Hematopoietic multipotent progenitor cell treated with erythropoietin and hydrocortisone succinate and interleukin-3 and kit ligand, for 17 days (in vitro differentiated cells): ENCODE measurements at places on chromosomes 6 and 20.

GRCh38 chr6:16243055-16243454, 4.7 kb downstream of the GMPR start:
- no peak for DNase-seq

DNA sequence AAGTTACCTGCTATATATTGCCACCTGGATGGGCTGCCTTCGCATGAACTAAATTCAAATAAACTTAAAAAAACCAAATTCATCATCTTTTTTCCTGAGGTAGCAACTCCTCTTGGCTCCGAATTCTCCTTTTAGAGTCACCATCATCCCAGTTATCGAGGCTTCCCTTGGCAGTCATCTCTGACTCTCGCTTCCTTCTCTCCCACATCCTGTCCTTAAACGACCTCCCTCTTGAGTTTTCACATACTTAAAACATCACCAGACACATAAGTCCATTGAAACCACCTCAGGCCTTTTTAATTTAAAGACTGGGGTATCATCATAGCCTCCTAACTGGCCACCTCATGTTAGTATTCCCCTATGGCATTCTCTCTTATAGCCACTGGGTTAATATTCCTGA, 296.1 kb upstream of the FLRT3 start:
- DNase-seq: no peak

- DNase-seq: no peak
Measured at GRCh38 chr20:59235226-59235625, 65.2 kb upstream of the EDN3 start.

DNA sequence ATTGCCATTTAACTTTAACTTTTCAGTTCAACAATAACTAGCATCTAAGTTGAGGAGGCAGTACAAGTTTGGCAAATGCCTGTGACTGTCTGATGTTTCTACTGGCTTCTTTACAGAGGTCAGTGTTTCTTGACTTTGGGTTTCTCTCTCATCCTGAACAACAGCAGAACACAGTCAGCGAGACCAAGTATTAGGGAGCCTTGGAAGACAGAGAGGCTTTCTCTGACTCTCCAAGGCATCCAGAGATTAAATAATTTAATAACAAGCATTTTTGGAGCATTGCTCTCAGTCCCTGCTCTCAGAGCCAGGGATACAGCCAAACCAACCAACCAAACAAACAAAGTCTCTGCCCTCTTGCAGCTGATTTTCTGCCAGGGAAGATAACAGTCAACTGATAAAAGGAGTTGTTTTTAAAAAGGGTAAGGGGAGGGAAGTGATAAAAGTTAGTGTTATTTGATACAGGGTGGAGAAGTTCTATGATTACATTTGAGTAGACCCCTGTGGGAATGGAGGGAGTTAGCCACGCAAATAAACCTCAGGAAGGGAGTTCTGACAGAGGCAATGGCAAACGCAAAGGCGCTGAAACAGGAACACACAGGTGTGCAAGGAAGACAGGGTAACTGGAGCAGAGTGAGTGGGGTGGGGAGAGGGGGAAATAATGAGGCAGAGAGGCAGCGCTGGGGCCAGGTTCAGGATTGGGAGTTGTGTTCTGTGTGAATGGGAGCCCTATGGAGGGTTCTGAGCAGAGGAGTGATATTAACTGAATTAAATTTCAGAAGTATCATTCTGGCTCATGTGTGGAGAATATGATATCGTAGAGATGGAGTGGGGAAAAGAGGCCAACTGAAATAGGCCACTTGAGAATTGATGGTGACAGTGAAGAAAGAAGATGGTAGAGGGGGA, 55.2 kb downstream of the SEL1L2 start:
- DNase-seq: no peak

DNA sequence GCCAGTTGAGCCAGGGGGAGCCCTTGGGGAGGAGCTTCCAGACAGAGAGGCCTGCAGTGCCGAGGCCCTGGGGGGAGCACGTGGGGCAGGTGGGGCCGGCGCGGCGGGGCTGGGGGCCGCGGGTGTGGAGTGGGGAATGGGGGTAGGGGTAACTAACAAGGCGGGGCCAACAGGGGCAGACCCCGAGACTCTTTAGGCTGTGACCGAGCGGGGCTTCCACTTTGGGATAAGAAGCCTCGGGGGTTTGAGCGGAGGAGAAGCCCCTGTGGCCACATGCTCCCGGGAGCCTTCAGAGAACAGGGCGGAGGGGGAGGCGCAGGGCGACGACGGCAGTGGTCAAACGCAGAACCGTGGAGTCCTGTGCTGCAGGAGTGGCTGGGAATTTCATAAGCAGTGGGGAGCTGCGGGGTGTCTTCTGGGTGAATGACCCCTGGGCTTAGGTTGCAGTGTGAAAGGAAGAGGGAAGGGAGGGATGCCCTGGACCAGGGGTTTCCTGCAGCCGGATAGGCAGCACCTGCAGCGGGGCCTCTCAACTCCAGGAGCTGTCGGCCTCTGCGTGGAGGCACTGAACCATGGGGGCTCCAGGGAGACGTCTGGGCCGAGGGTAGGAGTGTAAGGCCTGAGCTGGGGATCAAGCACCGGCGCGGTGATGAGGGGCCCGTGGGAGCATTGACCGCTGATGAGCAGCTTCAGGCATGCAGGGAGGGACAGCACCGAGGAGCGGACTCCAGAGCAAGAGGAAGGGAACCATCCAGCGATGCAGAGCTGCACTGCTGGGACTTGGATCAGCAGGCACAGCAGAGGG, 121.0 kb downstream of the SYNDIG1 start:
- no peak for DNase-seq

- no peak for DNase-seq
Measured at GRCh38 chr6:119602215-119603178, 252.9 kb upstream of the MAN1A1 start.

DNA sequence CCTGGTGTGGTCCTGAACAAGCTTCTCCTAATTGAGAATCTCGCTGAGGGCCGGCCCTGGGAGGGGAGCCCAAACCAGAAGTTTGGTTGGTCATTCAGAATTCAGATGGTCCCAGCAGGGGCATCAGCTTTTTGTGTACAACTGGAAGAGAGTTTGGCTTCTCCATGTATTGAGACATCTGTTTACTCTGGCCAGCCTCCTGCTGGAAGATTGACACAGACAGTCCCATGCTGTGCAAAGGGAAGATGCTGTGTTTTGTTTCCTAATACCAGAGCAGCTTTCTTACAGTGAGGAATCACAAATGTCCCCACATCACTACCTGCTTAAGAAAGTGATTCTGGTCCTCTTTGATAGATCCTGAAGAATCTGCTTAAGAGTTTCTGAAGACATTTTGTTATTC, 97.8 kb downstream of the PLEKHG1 start:
- no peak for DNase-seq

DNA sequence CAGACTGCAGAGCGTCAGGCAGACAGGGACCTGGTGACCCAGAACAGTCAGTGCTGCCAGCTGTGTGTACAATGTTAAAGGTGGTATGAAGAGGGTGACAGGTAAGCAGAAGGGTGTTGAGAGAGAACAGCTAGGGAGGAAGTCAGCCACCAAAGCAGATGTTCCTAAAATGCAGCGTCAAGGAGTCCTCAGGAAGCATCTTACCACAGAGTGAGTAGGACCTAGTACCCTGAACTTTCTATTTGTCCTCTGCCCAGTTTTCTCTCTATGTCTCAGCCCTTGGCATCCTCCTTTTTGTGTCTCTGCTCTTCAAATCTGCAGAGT, 14.2 kb downstream of the STMND1 start:
- DNase-seq: no peak

DNA sequence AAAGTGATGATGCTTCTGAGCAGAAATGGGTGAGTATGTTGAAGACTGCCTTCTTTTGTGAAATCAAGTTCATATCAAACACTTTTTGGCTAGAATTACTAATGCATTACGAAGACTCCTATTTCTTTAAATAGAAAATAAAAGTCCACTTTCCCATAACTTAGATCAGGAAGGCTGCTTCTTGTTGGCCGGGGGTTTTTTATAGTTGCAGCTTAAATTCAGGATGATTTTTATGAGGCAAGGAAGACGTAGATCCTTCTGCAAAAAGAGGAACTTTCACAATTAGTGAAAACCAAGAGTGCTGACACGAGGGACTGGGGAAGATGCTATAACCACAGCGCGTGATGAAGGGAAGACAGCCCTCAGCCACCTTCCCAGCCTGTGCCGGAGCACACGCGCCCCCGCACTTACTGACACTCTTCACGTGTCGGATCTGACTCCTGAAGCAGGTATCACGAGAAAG, 206.1 kb upstream of the PRDM1 start:
- DNase-seq: no peak

DNA sequence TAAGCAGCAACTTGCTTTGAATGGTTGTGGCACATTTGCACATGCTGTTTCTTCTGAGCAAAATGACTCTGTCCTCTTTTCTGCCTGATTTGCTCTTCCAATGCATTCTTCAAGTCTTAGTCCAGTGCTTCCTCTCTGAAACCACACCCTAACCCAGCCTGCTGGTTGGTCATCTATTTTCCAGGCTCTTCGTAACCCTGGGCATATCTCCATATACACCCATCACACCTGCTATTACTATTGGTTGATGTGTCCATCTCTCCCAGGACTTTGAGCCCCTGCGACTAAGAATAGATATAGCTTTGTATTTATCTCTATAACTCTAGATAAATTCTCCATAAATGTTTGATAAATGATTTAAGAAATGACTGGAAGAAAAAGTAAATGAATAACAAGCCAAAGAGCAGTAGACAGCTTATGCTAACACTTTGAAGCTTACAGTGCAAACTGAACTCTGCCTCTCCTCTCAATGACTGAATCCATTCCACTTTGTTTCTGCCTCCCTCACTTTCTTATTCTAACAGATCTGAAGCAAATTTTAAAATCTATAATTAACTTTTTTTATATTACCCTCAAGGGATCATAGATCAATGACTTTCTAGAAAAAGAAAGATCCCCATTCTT, 59.7 kb upstream of the NT5E start:
- no peak for DNase-seq

- no peak for DNase-seq
Measured at GRCh38 chr20:34058831-34059230, 53.2 kb downstream of the EIF2S2 start.

DNA sequence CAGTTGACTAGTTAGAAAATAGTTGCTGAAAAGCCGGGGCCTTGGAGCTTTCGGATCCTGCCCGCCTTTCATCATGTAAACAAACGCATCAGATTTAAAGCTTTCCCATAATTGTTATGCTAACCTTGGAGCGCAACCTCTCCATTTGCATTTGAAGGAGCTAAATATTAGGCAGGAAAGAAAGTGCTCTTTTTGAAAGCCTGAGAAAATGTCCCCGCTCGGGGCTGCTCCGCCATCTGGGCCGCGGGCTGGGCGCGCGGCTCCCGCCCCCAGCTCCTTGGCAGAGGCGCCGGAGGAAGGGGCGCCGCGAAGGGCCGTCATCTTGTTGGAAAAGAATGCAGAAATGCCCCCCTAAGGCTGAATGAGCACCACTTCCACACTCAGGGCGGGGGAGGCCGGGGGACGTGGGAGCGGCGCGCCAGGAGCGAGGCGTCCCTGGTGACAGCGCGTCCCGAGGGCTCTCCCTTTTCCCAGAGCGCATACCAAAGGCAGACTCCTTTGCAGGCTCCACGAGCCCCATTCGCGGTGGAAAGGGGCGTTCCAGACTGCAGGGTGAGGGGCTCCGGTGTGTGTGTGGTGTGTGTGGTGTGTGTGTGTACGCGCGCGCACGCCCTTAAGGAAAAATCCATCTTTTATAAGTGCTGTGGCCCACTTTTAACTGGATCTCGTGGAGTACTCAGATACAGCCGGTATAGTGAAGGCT, 145.6 kb upstream of the ID4 start:
- no peak for DNase-seq
